KBM-7 (cell line): ENCODE measurements at places on chromosomes 1 and 21.

DNA sequence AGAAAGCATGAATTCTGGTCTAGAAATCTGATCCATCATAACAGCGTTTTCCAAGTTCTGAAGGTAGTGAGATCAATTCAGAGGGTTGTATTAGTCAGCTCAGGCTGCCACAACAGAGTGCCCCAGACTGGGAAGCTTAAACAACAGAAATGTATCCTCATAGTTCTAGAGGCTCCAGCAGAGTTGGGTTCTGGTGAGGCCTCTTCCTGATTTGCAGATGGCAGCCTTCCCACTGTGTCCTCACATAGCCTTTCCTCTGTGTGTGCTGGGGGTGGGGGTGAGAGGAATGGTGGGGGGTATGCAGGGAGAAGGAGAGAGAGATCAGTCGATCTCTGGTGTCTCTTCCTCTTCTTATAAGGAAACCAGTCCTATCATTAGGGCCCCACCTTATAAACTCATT, 15.1 kb downstream of the ZBTB8B start:
- DNase-seq = no peak

DNA sequence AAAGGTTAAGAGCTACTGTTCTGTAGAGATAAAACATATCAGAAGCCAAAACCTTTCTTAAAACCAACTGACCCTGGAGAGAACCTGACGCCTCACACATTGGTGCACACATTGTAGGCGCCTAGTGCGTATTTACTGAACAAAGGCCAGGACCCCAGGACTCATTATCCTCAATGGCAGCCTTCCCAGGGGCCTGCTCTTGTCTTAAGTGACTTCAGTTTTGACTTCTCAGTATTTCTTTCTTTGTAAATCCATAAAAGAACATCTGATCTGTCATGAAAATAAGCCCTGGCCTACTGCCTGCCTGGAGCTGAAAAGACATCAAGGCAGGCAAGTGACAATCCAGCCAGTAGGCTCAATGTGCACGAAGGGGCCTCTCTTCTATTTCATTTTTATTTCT, 27.6 kb downstream of the ABCA4 start:
- DNase-seq = no peak

DNA sequence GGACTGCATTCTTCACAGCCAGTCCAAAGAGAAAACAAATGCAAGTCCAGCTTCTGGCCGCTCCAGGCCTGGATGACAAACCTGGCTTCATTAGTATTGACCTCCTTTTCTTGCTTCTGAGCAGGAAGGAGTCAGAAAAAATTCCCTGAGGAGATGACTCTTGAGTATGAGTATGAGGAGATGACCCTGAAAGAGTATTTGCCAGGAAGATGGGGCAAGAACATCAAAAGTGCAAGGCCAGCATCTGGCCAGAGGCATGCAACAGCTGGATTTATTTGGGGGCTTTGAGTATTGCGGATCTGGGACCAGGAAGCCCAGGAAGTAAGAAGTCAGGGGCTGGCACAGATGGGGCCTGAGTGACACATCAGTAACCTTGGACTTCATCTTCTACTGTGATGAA, 113.9 kb downstream of the GLIS1 start:
- no peak for DNase-seq

DNA sequence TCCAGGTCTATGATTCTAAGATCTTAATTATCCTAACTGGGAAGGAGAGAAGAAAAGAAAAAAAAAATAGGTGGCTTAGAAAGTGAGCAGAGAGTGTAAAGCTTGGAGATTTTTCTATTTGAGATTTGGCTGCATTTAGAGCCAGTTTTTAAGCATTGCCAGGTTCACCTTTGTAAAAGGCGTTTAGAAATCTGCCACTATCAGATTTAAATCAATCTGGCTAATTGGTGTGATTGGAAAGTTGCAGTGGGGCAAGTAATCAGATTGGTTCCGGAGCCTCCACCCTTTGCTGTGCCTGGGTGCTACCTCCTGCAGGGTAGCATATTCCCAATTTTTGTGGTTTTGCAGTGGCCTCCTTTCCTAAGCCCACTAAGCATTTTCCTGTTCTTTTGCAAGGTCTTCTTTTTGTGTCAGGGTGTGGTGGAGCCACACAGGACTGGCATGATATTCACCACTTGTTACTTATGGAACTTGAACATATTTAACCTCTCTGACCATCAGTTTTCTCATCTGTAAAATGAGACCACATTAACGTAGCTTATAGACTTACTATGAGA, 48.5 kb upstream of the PPP2R5A start:
- no peak for DNase-seq

GRCh38 chr1:231639819-231640218, 13.2 kb downstream of the DISC1 start:
- no peak for DNase-seq

GRCh38 chr1:2429780-2430591, 17.6 kb upstream of the PEX10 start:
- DNase-seq = peak; percentile 31

GRCh38 chr21:15264084-15264665, 199.4 kb upstream of the NRIP1 start:
- no peak for DNase-seq

- DNase-seq = peak; percentile 42
These were observed 877 bp downstream of the IRF2BP2 start for GRCh38 chr1:234608911-234609690.

- peak; percentile 74 for DNase-seq
These were observed 152.3 kb downstream of the FCRL5 start for GRCh38 chr1:157399984-157400382.

- no peak for DNase-seq
These were observed 1.0 kb downstream of the CORT start for GRCh38 chr1:10450836-10451235.

DNA sequence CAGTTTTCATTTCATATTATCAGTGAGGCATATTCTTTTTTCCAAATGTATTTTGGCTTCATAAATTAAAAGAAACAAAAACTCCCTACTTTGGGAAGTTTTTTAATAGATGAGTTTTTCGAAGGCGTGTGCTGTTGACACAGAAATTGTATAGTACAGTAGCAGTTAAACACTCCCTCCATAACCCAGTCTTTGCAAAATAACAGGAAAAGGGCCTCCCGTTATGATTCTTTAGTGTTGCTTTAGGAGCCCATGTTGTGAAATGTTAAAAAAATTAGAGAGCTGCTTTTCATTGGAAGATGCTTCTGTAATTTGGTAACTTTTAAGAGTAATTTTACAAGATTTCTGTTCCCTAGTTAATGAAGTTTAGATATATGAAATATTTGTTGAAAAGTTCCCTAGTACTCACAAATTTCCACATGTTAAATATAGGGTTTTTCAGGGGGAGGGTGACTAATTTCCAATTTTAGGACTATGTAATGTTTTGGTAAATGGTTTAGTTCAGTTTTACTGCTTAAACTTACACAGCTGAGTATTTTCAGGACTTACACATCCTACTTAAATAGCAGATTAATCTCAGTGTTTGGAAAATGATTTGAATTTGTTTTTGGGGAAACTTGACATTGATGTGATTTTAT, 2.0 kb downstream of the CAMSAP2 start:
- no peak for DNase-seq

DNA sequence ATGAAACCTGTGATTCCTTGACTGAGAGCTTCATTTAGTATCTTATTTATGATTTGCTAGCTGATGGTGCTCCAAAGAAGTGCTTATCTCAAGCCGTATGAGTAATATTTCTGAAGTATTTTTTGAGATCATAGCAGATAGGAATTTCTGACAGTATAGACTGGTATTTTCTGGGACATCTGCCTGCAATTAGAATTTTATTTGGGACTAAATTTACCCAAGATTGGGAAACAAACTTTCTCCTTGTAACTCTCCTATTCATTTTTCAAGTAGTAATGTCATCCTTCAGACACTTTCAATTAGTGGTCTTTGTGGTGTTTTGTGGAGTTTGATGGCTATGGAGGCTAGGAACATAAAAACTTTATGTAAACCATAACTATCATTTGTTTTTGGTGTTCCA, 597.2 kb upstream of the ZP4 start:
- no peak for DNase-seq
